ENCODE measurements at places on chromosomes 11 and 22.
A peak's percentile ranks its signal among the peaks of the same experiment; 100 is the strongest.

GRCh38 chr22:31148488-31148887 is 8.2 kb upstream of the PLA2G3 start:
- no peak for DNase-seq

DNA sequence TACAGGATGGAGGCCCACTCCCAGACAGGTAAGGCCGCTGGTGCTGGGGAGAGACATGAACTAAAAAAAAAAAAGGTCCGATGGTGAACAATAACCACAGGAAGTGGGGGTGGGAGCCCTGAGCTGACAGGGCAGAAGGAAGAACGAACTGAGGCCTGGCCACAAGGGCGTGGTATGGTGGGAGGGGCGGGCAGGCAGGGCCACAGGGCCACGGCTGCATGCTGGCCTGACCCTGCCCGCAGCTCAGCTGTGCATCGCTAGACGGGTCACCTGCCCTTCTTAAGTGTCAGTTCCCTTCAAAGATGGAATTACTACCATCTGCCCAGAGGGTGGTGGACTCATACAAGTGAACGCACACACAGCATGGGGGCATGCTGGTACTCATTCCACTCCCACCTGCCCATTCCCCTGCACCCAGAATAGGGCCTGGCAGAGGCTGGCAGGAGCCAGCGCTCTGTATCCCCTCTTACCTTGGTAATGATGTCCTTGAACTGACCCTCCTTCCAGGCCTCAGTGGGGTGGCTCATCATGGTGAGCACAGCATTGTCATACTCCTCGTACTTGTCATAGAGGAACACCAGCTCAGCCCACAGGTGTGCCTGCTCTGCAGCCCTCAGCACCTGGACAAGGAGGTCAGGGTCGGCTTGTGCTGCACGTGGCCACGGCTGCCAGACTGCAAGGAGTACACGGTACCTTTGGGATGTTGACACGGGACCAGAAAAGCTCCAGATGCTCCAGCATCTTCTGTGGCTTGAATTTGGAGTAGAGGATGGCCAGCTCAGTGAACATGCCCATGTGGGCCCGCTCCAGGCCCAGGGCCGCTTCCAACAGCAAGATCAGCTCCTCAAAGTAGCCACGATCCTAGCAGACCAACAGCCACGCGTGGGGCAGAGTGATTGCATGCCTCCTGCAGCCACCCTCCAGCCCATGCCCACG is 17.5 kb upstream of the SLC25A1 start:
- no peak for DNase-seq

GRCh38 chr22:29041408-29041807 is 20.2 kb downstream of the C22orf31 start:
- peak; percentile 25 for DNase-seq

GRCh38 chr11:127074151-127074761 is 73.7 kb upstream of the KIRREL3 start:
- peak; percentile 41 for DNase-seq

DNA sequence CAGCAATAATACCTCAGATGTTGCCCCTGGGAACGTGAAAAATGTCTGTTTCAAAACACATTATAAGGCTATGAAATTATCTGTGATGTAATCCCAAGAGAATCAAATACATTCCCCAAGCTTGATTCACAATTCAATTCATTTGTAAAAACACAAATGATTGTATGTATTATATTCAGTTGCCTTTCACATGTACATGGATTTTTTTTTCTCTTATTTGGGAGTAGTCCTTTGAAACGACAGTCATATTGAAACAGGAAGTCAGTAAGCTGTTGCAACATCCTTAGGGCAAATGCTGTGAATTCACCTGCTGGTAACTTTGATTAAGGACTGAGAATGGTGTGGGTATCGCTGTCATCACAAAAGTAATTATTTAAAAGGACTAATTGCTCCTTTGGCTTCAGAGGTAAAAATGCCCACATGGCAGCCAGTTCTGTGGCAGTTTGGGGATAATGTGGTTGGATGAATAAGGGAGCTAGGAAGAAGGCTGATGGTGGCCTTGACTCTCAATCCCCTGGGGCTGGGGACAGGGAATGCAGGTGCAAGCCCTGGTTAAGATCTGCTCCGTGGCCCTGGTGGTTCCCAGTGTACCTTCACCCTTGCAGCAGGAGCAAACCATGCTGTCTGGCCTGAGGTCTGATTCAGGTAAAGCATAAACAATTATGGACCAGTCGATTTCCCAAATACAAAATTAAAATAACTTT is 13.2 kb downstream of the EHF start:
- no peak for DNase-seq

GRCh38 chr11:62835336-62835735 is 2.7 kb upstream of the TEX54 start:
- no peak for DNase-seq

DNA sequence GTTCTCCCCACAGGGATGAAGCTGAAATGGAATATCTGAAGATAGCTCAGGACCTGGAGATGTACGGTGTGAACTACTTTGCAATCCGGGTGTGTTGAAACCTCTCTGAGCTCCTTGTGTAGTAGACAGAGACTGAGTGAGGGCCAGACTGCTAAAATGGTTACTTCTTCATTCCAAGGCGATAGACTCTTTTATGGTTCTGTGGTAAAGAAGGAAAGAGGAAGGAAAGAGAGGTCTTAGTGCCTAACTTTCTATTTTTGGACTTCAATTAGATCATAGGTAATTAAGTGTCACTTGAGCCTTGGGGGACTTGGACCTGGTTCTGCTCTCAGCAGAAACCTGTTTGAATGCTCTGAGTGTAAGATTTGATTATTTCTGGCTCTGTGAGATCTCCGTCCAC is 54.7 kb downstream of the NF2 start:
- DNase-seq = no peak

- DNase-seq = no peak
Measured at GRCh38 chr11:74778581-74778980, 29.9 kb downstream of the RNF169 start.

- DNase-seq = peak; percentile 97
Measured at GRCh38 chr22:45804986-45805325, 133.3 kb downstream of the ATXN10 start.

- DNase-seq = no peak
Measured at GRCh38 chr11:67539550-67539949, 16.3 kb upstream of the CABP2 start.

GRCh38 chr11:71483692-71484091 is 30.7 kb downstream of the NADSYN1 start:
- no peak for DNase-seq

DNA sequence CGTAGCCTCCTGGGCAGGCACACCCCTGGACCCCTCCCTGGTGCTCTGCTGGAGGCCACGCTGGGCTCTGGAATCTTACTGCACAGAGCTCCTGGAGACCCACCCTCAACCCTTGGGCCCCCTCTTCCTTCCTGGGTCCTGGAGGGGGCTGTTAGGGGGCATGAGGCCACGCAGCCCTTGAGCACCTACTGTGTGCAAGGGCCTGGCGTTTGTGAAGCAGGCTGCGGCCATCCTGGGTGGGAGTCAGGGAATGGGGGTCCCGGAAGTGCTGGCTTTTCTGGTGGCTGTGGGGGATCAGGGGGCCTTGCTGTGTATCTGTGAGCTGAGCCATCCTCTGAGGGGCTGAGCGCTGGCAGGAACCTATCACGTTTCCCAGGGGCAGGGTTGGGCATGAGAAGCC is 40.9 kb upstream of the CCDC188 start:
- DNase-seq = no peak

DNA sequence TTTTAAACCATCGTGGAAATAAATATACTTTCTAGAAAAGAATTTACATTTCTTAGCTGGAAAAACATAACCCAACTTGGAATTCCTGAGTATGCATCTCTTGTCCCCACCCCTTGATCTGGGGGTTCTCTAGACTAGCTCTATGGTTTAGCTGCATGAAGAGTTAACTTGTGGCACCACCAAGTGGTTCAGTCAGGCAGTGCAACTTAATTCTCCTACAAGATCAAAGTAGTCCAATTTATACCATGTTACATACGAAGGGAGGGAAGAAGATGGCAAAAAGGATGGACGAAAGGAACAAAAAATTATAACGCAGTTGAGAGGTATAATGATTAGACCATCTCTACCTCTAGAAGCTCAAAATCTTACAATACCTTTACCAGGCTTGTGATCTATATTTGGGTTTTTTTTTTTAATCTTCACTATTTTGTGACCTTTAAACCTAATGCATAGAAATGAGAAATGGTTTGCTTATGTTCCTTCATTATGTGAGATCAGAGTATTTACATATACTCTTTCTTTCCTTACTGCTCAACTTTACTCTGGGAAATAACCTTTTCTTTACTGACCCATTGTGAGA is 28.5 kb upstream of the ALKBH3 start:
- DNase-seq = peak; percentile 61

DNA sequence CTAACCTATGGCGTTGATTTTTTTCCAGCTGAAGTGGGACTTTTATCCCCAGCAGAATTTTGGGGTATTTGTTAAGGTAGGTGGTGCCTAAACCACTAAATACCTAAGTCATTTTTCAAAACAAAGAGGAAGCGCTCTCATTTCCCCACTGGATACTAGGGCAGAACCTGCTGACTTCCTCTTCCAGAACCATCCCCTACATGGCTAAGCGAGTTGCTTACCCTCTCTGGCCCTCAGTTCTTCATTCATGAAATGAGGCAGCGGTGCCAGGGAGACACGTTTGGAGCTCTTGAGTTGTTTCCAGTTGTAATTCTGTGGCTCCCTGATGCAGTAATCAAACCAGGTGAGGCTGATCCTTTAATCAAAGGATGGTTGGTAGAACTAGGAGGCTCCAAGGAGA is 10.0 kb upstream of the MTMR3 start:
- DNase-seq = no peak

DNA sequence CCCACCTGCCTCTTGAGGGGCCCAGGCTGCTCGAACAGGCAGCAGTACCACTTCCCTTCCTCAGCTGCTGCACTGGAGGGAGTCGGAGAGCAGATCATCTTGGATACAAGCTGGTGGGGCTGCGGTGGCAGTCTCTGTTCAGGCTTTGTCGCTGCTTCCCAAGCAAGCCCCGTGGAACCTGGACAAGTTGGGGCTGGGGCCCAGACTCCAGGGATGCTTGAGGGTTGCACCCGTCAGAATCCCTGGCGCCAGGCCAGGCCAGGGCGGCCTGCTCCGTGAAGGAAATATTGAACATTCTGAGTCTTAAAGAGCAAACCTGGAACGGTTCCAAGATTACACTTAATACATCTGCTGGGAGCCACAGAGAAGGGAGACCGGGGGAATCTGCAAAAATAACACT is 310.1 kb upstream of the SORL1-AS1 start:
- DNase-seq = peak; percentile 42

DNA sequence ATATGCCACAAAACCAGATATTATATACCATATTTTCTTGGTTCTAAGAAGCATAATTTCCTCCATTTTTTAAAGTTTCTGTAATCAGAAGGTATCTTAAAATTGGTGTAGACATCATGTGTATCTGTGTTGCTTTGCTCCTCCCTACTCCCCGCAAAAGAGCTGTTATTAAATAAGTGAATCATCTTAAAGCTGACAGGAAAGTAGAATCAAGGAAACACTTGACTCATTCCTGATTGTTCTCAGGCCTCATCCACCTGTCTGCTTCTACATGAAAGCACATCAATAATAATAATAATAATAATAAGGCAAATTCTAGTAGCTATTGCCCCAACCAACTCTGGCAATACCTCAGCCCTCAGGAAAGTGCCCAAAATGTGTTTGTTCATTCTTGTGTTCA is 26.2 kb upstream of the GUCY1A2 start:
- DNase-seq = no peak

All from fibroblast of skin of left quadriceps (primary cell).